ENCODE measurements at places on chromosomes 11 and 22. TPM values are rescaled to one million over a fixed set of nuclear protein-coding genes. Genes with fewer than 3 reads are reported as not detected.

Gene USP35
- 7.0 TPM for total RNA-seq

Gene BACE1
- total RNA-seq: 14.4 TPM

Gene IL10RA
- total RNA-seq: 2.3 TPM

Gene PTPN5
- 0.18 TPM for total RNA-seq

Gene KLHDC7B
- 0.38 TPM for total RNA-seq

Gene AIP
- total RNA-seq: 24.4 TPM

Gene ZNF215
- 0.91 TPM for total RNA-seq

Gene SERPIND1
- not detected for total RNA-seq

Gene ADAMTS15
- 2.4 TPM for total RNA-seq

Gene TREH
- 0.57 TPM for total RNA-seq
